Stimulated activated CD8-positive, alpha-beta memory T cell treated with anti-CD3 and anti-CD28 coated beads, Interleukin-2, amount 100 ng/mL, for 1 hour (primary cell): ENCODE measurements at places on chromosomes 6 and 20.
A peak's percentile ranks its signal among the peaks of the same experiment; 100 is the strongest.

- DNase-seq = no peak
Measured at GRCh38 chr6:170097505-170098427, 193.1 kb downstream of the DLL1 start.

DNA sequence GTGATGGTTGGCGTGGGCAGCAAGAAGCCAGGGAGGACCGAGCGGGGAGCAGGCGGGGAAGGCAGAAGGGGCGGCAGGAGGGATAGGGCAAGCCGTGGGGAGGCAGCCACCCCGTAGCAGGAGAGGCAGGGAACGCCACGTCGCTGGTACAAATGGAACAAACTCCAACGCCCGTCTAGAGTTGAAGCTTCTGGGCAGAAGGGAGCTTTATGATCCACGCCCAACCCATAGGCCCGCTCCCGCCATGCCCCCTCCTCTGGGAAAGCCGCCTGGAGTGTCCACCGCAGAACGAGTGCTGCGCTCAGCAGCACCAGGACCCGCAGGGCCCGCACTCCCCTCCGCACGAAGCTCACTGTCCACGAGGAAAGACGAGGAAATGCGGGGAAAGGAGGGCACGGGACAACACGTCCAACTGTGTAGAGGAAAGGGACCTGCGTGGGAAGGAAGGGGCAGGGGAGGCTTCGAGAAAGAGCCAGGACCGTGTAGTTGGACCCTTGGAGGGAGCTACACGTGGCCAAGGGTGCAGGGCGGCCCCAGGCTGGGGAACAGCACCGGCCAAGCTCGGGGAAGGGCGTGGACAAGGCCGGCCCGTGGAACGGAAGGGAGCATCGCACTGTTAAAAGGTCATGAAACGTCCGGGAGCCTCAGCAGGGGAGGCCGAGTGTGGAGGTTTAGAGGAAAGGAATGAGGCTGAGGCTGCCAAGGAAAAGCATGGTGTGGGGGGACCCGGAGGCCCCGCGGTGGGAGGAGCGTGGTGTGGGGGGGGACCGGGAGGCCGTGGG lies 204.0 kb downstream of the DLL1 start:
- DNase-seq = no peak

- no peak for DNase-seq
Measured at GRCh38 chr6:43070028-43070632, 6.0 kb upstream of the PTK7 start.

- no peak for DNase-seq
Measured at GRCh38 chr6:35161776-35162607, 20.9 kb upstream of the TCP11 start.

- no peak for DNase-seq
Measured at GRCh38 chr6:72863131-72863530, 241.3 kb downstream of the KCNQ5 start.

DNA sequence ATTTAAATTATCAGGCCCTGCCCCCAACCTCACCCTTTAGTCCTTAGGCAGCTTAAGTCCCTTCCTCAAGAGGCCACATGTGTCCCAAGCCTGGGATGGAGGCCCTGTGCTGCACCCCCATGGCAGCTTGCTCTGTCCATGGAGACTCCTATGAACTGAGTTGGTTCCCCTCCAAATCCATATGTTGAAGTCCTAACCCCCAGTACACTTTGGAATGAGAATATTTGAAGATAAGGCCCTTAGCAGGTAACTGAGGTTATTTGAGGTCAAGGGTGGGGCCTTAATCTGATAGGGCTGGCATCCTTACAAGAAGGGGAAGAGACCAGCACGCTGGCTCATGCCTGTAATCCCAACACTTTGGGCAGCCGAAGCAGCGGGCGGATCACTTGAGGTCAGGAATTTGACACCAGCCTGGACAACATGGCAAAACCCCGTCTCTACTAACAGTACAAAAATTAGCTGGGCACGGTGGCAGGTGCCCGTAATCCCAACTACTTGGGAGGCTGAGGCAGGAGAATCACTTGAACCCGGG lies 6.7 kb upstream of the BEND3 start:
- DNase-seq = no peak

GRCh38 chr6:110357298-110357663 lies 868 bp downstream of the METTL24 start:
- no peak for DNase-seq

DNA sequence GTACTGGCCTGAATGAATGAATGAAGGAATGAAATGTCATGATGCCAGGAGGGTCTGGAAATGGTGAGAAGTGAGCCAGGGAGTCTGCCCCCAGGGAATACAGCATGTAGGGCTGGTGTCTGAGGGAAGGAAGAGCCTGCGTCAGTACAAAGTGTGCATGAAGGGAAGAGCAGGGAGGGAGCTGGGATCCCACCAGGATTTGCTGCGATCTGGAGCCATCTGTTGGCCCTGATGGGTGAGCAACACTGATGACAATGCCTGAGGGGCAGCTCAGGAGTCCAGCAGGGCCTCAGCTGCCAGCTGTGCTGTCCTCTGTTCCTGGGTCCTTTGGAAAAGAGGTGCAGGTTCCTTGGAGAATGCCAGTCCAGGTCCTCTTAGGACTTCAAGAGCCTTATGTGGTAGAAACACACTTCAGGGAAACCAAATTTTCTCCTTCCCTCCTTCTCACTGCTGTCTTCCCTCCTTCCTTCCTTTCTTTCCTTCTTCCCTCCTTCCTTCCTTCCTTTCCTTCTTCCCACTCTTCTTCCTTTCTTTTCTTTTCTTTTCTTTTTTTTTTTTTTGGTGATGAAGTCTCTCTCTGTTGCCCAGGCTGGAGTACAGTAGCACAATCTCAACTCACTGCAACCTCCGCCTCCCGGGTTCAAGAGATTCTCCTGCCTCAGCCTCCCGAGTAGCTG lies 11.5 kb downstream of the BPI start:
- no peak for DNase-seq

DNA sequence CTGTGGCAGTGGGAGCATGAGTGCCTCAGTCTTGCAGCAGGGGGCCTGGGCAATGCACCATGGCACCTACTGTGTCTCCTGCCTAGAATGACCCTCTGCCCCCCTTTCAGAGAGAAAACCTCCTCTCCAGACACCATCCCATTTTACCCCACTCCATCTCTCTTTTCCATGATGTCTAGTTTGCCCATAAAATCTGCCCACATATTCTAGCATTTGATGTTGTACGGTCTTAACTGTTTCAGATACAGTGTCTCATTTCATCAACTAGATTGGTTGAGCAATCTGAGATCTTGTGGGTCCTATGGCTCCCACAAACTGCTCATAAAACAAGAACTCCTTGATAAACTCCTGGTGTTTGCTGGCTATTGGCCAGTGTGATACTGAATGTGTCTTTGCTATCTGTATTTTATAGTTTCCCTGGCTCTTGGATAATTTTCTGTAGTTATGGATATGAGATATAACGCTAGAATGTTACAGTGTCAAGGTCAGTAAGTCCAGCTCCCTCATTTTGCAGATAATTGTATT lies 8.1 kb downstream of the PNPLA1 start:
- no peak for DNase-seq

DNA sequence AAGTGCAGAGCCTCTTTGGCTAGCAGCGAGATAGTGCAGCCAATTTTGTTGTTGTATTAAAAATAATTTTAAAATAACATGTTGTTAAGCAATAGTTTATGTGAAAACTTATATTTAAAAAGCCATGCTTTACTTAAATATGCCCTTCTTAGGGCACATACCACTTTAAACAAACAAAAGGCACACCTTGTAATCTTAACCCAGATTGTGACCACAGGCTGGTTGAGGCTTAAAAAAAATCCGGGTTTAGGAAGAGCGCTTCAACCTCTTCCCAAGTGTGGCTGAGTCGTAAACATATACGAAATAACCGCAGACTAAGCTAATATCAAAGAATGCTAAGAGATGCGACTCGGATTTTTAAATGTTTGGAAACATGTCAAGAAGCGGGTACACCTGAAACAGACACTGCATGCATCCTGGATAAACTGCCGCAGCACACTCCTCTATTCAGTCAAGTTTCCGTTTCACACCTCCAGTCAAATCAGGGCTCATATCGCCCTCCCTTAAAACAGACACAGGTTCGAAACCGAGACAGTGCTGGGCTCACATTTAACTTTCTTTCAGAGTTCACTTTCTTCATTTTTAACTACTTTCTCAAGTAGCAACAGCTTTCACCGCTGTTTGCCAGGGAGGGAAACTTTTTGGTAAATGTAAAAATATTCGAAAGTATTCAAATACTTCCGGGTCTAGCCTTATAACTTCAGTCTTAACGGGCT lies 1.5 kb downstream of the DEK start:
- DNase-seq = no peak

- no peak for DNase-seq
Measured at GRCh38 chr6:19558201-19558600, 279.0 kb upstream of the ID4 start.

GRCh38 chr6:107812234-107812769 lies 11.8 kb downstream of the SCML4 start:
- no peak for DNase-seq

- DNase-seq = peak; percentile 43
Measured at GRCh38 chr20:4814696-4815252, 93.1 kb downstream of the PRND start.

GRCh38 chr6:34985236-34985635 lies 96.2 kb downstream of the ANKS1A start:
- no peak for DNase-seq

DNA sequence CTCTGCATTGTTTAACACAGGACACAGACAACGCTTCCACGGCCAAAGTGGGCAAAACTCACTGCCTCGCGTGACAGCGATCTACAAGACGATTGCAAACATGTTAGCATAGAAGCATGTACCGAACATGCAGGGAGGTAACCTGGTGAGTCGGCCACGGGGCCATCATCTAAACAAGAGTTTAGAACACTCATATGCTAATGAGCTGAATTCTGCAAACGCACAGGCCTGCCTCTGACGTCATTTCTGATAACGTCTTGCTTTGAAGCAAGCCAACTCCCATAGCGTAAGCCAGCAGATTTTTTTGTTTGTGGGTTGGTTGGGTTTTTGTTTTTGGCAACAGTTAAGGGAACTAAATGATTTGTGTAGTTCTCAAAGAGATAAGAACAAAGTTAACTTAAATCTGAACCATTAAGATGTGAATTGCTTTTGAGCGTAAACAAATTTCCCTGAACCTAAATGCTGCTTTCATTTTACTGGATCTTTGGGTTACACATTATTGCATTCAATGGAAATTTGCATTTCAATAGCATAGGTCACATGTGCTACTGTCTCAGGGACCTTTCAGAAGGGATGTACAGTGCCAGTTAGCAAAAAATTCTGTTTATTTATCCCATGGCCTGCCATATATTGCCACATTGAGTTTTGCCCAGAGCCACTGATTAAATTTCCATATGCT lies 184.5 kb upstream of the PDE10A start:
- DNase-seq = no peak

DNA sequence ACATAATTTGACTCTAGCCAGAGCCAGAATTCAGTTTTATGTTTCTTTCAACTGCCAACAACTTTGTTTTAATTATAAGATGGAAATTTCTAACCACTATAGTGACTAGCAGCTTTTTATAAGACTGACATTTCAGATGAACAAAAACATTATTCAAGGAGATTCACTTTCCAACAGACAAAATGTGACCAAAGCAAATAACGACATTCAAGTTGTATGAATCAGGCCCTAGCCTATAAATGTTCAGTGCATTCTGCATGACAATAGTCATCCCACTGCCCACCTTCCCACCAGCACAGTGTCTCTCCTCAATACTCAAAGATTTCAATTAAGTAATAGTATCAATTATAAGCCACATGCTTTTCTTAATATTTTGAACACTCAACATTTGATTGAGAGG lies 200.7 kb downstream of the KHDC1L start:
- DNase-seq = no peak

DNA sequence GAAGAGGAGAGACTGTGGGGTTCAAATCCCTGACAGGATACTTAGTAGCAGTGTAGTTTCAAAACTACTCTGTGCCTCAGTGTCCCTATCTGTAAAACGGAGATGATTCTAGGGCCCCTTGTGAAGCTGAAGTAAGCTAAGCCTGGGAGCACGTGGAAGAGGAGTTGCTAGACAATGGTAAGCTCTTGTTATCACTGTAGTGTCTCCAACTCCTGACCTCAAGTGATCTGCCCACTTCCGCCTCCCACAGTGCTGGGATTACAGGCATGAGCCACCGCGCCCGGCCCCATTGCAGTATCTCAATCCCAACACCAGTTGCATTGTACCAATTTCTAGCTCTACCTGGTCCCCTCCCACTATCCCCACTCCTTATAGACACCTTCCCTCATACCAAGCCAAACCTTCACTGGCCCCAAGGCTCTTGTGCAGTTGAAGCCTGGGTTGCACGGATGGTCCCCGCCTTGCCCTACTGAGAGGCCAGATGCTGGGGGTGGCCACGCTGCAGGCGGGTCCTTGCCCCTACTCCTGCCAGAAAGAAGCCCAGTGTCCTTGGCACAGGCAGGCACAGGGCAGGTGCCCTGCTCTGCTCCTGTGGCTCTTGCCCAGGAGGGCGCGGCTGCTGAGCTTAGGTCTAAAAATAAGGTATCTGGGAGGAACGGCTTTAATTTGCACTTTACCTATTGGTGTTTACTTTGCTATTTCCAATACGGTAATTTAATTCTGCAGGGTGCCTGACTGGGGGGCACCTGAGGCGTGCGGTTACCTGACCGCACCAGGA lies 118.1 kb downstream of the VEGFA start:
- DNase-seq = no peak

- DNase-seq = no peak
Measured at GRCh38 chr6:69294407-69294806, 502.4 kb downstream of the LMBRD1 start.

GRCh38 chr20:44963325-44964215 lies 2.7 kb upstream of the STK4 start:
- DNase-seq = no peak

DNA sequence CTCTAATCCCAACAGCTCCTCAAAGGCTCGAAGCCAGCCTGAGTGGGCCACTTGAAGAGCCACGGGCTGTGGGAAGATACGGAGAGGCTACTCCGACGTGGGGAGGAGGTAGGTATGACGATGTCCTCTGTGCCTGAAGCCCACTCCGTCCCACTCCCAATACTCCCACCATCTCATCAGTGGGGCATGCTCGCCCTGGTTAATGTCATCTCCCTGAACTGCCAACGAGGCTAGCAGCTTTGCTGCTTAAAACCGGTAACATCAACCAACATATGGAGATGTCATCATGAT lies 11.1 kb downstream of the NRN1 start:
- no peak for DNase-seq

DNA sequence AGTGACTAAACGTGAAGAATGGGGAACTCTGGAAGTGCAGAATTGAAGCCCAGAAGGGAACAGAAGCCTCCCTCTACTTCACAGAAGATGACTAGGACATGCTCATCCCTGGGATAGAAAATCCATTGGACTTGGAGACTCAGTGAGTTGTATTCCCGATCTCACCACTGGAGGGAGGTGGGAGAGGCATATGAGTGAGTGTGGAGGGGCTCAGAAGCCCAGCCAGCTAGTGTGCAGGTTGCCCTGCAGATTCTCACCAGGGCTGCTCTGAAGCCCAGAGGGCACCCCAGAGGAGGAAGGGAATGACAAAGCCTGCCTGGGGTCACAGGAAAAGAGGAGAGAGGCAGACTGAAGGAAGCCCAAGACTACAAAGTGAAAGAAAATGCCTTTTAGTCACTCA lies 42.1 kb upstream of the HLA-E start:
- no peak for DNase-seq

GRCh38 chr6:125526007-125526720 lies 223.3 kb upstream of the HEY2 start:
- no peak for DNase-seq

- DNase-seq = no peak
Measured at GRCh38 chr20:7754102-7754501, 186.2 kb downstream of the HAO1 start.

- no peak for DNase-seq
Measured at GRCh38 chr20:23939641-23940040, 48.9 kb downstream of the GGTLC1 start.
